ENCODE measurements at places on chromosomes 2 and 18.

DNA sequence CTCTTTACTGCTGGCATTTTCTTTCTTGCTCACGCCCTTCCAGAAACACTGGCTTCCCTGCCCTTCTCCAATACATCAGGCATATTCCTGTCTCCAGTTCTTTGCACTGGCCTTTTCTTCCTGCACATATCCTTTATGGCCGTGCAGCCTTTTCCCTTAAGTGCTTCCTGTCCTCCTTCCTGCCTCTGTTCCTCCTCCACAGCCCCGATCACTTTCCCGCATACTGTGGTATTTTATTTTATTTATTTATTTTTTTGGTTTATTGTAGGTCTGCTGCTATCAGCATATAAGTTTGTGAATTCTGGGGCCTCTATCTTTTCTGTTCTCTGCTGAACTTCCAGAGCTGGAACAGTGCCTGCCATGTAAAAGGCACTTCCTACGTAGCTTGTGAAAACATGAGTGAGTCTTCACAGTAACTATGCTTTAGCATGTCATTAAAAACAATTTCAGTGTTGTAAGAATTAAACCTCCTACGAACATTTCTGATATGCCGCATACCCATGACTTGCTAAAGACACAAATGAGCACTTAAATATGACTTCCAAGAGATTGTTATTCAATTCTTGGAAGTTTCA is 289.1 kb downstream of the TRIB2 start:
- no peak for DNase-seq

DNA sequence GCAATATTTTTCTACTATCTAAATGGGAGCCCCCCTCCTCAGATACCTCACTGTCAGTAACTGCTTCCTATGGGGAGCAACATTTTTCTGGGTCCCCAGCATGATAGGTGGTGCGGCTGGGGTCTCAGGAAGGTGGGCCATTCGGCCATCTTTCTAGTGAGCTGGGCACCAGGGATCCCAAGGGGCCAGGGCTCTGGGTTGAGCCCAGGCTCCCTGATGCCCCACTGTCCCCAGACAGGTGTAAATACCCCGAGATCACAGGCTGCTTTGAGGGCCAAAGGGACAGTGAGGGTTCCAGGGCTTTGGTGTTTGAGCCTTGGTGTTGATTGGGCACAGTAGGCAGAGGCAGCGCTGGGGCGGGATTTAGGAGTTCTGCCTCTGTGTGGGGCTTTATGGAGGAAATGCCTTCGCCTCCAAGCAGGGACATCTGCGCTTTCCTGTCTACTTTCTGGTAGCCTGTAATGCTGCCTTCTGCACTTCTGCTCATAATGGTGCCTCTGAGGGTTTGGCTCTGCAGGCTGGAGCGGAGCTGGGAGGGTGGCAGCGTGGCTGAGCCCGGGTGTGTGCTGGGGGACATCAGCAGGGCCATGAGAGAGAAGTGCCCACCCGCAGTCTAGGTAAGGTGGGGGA is 5.3 kb downstream of the ITM2C start:
- no peak for DNase-seq

GRCh38 chr2:12543978-12544558 is 172.7 kb upstream of the TRIB2 start:
- DNase-seq: no peak

DNA sequence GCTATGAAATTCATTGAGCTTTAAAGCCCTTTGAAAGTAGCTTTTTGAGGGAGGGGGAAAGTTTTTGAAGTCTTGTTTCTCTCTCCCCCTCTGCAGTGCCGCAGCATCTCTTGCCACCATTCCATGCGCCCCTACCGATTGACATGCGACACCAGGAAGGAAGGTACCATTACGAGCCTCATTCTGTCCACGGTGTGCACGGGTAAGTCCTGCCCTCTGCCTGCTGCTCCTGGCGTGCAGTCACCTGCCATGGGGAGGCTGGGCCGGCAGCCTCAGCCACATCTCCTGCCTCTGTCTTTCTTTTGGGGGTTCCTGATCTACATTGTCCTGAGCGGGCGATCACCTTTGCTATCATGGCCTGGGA is 191.6 kb downstream of the GLI2 start:
- no peak for DNase-seq

GRCh38 chr2:47656715-47657600 is 126.0 kb upstream of the MSH6 start:
- no peak for DNase-seq

DNA sequence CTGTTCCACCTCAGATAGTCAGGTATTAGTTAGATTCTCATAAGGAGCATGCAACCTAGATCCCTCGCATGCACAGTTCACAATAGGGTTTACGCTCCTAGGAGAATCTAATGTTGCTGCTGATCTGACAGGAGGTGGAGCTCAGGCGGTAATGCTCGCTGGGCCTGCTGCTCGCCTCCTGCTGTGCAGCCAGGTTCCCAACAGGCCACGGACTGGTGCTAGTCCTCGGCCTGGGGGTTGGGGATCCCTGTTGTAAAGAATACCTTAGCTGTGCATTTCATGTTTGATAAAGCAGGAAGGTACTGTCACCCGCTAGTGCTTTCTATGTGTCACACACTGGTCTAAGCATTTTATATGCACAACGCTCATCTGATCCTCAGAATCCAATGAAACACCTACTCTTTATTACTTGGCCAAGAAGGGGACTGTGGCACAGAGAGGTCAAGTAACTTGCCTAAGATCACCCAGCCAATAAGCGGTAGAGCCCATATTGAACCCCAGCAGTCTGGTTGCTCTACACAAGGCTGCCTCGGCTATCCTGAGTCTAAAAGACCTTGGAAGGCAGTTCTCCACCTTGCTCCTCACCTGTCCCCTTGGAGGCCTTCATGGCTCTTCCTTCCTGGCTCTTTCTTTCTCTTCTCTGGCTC is 35.8 kb downstream of the SLC4A3 start:
- no peak for DNase-seq

- no peak for DNase-seq
Measured at GRCh38 chr2:33241072-33241471, 235.4 kb upstream of the RASGRP3 start.

GRCh38 chr2:225052703-225053102 is 10.4 kb upstream of the DOCK10 start:
- DNase-seq: no peak

GRCh38 chr2:221203856-221204255 is 368.2 kb downstream of the EPHA4 start:
- DNase-seq: no peak

DNA sequence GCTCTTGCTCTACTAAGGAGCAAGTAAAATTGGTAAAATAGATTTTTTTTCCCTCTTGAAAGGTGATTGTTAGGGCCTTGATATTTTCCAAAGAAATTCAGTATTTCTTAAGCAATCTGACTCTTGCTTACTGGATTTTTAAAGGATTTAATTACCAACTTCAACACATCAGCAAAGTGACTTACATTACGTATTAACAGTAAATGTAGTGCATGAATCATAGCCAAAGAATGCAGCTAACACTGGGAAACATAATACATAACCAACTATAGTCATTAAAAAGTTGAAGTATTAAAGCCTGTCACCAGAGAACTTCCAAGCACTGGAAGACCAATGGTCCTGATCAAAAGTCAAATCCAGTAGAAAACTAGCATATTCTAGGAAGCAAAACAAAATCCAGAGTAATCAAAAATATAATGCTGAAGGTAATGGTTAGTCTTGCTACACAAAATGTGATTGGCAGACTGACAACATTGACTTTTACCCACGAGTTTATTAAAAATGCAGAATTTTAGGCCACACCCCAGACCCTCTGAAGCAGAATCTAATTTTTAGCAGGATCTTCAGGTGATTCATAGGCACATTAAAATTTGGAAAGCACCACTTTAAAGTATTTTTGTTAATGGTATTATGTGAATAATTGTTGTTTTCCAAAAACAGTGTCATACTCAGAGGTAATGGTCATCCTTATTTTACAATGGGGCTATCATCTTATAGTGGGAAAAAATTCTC is 31.8 kb upstream of the CAVIN2 start:
- no peak for DNase-seq

DNA sequence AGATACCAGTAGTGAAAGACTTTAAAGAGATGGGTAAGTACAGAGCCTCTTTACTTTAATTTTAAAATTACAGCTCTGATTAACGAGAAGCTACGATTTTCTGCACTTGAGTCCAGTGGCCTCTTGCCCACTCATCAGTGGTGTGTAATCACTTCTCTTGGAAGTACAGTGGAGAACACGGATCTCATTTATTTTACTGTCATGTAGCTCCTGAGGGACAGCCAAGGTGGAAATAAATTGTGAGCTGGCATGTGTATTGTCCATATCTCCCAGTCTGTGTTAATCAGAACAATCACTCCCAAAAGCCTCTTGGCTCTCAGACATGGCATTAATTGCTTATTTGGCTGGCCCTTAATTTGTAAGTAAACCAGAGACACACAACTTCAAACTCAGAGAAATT is 69.4 kb downstream of the LOXHD1 start:
- DNase-seq: no peak

DNA sequence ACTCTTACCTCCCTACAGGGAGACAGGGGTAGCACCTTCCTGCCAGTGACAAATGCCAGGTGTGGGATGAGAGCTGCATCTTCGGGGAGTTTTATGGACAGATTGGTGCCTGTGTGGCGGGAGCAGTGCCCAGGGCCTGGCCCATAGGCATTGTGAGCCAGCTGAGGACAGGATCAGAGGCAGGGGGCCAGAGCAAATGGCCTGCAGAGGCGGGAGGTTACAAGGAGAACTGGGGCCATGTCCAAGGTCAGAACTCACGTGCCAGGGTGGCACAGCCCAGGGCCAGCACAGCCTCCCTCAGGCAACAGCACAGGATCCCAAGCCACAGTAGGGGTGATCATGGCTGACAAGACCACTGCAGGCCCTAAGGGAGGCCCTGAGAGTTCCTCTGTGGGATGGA is 40.2 kb upstream of the MCFD2 start:
- no peak for DNase-seq

DNA sequence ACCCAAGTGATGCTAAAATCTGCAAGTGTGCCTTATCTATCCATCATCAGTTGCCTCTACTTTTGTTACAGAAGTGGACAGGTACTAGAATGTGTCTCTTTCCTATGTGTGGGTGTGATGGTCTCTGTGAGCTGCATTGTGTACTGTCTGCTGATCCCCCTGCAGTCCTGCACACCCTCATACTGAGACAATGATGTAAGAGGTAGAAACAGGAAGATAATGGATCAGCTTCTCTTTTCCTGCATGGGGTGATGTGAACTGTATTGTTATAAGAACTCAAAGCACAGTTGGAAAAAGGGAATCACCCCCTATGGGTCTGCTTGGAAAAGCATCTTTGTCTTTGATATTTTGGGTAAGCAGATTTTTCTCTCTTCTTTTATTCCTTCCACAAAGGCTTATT is 537.6 kb upstream of the CDH2 start:
- DNase-seq: no peak

DNA sequence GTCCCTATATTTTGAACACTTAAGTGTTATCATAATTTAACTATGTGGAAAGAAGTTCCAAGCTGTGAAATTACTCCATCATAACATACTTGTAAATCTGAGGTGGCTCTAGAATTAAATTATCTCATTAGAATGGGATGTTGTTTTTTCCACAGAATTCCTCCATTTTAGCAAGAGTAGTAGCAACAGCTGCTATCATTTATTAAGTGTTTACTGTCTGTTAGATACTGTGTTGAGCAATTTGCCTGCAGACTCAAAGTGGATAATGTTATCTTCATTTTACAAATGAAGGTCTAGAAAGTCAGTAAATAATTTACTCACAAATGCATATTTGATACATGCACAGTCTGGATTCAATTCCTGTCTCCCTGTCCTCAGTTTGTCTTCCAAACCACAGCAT is 504.8 kb upstream of the NRP2 start:
- DNase-seq: no peak

GRCh38 chr18:46174342-46175041 is 70.3 kb downstream of the HAUS1 start:
- DNase-seq: peak; percentile 26

GRCh38 chr2:201973305-201973928 is 60.2 kb upstream of the FZD7 start:
- no peak for DNase-seq

- no peak for DNase-seq
Measured at GRCh38 chr2:43054367-43054766, 172.0 kb downstream of the ZFP36L2 start.

DNA sequence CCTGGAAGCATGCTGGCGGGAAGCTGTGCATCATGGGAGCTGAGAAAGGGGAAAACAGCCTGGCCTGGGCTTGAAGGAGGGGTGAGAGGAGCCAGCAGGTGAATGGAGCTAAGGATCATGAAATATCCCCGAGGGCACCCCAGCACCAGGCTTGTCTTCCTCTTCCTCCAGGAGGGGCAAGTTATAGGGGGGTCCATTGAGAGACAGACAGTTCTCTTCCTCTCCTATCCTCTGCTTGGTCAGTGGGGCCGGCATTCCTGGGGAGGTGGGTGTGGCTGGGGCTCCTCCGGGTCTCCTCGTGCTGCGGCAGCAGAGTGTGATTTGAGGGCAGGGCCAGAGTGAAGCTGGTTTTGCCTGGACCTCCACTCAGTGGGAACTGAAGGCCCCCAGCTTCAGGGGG is 78.9 kb downstream of the LIPG start:
- no peak for DNase-seq

GRCh38 chr18:77025123-77025522 is 107.5 kb downstream of the MBP start:
- no peak for DNase-seq

GRCh38 chr2:228369400-228370031 is 188.0 kb upstream of the SPHKAP start:
- DNase-seq: no peak

DNA sequence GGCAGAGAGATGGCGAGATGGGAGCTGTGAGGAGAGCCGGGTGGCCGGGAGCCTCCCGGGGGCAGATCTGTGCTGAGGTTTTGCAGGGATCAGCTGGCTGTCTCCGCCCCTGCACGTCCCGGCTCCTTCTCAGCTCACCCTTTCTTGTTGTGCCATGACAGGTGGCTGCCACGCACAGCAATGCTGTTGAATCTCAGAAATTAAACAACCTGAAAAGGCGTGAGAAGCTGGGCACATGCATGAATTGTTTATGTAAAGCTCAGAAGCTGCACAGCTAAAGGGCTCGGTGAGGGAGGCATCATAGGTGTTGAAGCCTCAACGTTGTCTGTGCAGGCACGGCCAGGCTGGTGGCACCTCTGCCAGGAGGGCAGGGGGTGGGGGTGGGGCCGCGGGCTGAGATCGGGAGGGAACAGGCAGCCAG is 858 bp upstream of the RTP5 start:
- no peak for DNase-seq

- DNase-seq: no peak
Measured at GRCh38 chr2:120589771-120590608, 145.7 kb upstream of the GLI2 start.

- DNase-seq: no peak
Measured at GRCh38 chr2:37219046-37219445, 12.3 kb downstream of the CEBPZ start.
